ENCODE measurements at places on chromosomes 16 and 17. TPM values are rescaled to one million over a fixed set of nuclear protein-coding genes. Genes with fewer than 3 reads are reported as not detected.
A peak's percentile ranks its signal among the peaks of the same experiment; 100 is the strongest.

KRT28 gene
- total RNA-seq, result not detected

SGSM2 gene
- 54.9 TPM for total RNA-seq

NGFR gene
- total RNA-seq, result 0.66 TPM

IRF8 gene
- 10.5 TPM for total RNA-seq

CES5A gene
- total RNA-seq, result not detected

TM4SF5 gene
- total RNA-seq, result 0.56 TPM

CPNE7 gene
- total RNA-seq, result 31.3 TPM

- no peak for DNase-seq
Measured at GRCh38 chr16:80807906-80808305, 3.5 kb upstream of the CDYL2 start.

- DNase-seq, result no peak
Measured at GRCh38 chr16:54430491-54431030, 144.0 kb upstream of the IRX3 start.

- DNase-seq, result no peak
Measured at GRCh38 chr17:32515677-32516383, 29.0 kb downstream of the CDK5R1 start.

- no peak for DNase-seq
Measured at GRCh38 chr16:72809446-72809845, 238.5 kb downstream of the ZFHX3 start.

DNA sequence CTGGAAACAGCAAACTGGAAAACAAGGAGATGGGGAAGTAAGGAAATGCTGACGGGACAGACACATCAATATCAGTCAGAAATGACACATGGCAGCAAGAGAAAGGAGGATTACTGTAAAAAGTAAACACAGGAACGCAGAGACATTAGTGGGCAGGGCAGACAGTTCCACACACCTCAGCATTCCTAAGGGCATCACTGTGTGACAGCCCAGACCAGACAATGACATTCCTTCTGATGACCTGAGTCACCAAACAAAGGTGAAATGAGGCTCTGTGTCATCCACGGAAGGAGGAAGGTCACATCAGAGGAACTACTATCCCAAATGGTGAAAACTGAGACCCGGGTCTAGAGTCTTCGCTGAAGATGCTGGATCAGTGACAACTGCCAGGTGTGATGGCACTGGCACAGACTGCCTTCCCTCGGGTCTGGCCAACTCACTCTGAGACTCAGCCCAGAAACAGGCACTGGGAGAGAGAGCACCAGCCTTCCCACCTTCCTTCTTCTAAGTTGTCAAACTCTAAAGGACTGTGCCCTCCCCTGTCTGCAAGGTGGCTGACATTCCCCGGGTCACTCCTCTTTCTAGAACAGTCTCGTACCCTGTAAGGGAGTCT, 36.7 kb downstream of the TK2 start:
- DNase-seq, result no peak

DNA sequence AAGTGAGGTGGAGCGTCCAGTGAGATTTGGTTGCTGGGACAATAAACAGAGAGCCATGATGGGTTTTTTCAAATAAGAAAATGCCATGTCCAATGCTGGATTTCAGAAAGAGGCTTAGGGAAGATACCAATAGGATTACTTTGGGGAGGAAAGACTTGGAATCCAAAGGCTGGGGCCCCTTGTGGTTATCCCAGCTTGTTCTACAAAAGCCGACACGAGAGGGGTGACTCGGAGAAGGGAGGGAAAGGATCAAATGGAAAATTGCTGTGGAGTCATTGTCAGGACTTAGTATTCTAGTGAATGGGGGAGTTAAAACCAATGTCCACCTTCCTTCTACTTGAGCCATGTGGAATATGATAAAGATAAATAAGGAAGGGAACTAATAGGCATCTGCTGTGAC, 305.5 kb downstream of the SOX9 start:
- DNase-seq, result no peak

DNA sequence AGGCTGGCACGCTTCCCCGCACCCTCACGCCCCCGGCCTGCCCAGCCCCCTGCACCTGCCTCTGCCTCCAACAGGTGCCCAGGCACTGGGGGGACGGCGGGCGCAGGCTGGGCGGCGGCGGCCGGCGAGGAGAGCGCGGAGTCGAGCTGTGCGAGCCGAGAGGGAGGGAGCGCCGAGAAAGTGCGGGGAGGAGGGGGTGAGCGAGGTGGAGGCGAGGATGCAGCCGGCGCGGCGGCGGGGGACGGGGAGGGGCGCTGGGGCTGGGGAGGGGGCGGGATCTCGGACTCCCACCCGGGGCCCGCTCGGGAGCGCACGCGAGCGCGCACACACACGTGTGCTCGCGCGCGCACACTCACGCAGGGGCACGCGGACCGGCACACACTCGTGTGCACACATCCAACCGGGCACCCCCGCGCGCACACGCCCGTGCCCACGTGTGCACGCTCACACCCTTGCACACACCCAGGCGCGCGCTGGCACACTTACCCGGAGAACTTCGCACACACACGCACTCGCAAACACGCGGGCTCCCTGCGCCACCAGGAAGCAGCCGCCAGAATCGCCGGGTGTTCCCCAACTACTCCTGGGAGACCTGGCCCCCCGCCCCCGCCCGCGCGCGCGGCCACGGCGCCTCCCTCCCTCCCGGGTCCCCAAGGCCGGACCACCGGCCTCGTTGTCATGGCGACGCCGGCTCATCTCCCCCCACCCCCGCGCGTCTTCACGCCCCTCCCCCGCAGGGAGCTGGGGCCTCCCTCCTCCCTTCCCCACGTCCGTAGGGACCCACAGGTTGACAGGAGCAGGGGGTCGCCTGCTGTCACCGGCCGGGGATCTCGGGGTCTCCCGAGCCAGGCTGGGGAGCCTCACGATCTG, at the start of gene DOC2A:
DOC2A (minus strand) TSS at position 184 of the 870 bp plus-strand sequence. CDS start 805 bp downstream, outside the sequence.
- DNase-seq, result peak; percentile 49

GRCh38 chr17:50257676-50258224, 16.5 kb upstream of the TMEM92 start:
- DNase-seq, result no peak

GRCh38 chr16:104355-104754, 26.3 kb downstream of the MPG start:
- no peak for DNase-seq

GRCh38 chr16:12287796-12288536, 311.4 kb downstream of the SNX29 start:
- no peak for DNase-seq

DNA sequence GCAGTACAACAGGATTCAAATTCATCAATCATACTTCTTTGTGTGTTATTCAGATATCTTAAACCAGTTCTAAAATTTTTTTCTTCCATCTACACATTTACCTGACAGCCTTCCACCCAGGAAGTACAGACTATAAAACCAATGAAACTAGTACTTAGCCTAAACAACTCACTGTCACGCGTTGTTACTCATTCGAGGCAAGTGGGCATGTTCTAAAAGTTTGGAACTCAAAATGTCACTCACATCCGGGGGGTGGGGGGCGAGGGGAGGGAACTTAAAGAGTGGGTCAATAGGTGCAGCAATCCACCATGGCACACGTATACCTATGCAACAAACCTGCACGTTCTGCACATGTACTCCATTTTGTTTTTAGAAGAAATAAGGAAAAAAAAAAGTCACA, 90.4 kb upstream of the PLEKHM1 start:
- no peak for DNase-seq

GRCh38 chr16:87457709-87458423, 35.0 kb downstream of the ZCCHC14 start:
- DNase-seq, result peak; percentile 74

DNA sequence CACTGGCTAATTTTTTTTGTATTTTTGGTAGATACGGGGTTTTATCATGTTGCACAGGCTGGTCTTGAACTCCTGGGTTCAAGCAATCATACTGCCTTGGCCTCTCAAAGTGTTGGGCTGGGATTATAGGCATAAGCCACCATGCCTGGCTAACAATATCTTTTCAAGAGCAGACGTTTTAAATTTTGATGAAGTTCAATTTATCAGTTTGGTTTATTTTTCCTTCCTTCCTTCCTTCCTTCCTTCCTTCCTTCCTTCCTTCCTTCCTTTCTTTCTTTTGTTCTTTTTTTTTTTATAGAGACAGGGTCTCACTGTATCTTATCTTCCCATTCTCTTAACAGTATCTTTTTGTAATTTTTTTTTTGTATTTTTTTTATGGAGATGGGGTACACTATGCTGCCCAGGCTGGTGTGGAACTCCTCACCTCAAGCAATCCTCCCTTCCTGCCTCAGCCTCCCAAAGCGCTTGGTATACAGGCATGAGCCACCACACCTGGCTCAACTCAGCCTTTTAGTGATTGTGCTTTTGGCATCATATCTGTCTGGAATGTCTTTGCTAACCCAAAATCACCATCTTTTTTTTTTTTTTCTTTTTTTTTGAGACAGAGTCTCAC, 13.6 kb upstream of the GIP start:
- no peak for DNase-seq

- no peak for DNase-seq
Measured at GRCh38 chr16:67571981-67572431, 9.7 kb downstream of the CTCF start.

DNA sequence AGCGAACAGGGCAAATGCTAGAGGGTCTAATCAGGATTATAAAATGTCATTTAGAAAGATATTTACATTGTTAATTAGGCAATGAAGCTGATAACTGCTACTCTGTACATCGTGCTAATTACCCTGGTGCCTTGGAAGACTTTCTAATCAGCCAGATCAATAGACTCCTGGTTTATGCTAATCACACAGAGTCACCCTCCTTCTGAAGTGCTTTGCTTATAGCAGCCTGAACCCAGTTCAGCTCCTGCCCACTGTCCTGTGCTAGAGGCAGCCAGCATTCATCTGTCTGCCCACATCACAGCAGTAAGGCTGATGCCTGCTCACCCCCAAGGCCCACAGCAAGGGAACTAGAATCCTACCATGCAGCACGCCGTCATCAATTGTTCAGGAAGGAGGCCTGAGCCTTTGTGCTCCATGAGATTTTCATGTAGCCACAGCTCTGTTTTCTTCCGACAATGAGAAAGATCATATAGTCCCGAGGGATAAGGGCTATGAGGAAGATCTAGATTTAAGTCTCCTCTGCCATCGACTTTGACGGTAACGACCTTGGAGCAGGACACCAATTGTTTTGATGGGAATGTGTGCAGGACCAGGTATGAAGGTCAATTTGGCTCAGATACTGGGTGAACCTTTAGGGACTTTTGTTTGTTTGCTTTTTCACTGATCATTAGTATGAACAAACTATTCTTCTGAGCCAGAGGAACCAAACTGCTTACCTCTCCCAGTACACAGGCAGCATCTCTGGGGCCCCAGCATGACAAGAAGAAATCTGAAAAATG, 12.5 kb upstream of the LYRM9 start:
- no peak for DNase-seq

DNA sequence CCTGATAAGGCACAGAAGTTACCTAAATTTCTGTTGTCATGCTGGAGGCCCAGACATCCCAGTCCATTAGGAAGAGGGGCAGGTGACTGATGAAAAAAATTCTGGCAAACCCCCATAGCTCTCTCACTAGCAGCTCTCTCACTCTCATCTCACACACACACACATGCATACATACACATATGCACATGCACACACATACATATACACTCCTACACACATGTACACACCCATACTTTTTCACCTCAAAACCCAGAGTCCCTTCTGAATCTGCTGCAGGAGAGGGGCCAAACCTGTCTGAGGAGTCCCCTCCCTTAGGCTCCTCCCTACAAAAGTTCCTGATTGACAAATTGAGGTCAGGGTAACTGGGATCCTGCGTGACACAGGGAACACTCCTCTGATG, 22.6 kb upstream of the SDR42E2 start:
- no peak for DNase-seq

DNA sequence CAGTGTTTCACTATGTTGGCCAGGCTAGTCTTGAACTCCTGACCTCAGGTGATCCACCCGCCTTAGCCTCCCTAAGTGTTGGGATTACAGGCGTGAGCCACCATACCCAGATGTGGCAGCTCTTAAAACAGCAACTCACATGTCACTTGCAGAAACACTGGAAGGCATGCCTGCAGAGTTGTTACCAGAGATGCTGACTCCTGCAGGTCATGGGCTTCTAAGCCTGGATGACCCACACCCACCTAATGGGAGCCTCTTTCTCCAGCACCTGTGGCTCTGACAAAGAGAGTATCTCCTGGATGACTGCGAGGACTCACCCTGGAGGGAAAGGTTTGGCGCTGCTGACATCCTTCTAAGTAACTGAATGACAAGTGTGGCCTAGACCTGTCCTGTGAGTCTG, 11.2 kb upstream of the RFWD3 start:
- DNase-seq, result no peak

GRCh38 chr16:55710466-55710865, 54.7 kb downstream of the SLC6A2 start:
- DNase-seq, result peak; percentile 11

DNA sequence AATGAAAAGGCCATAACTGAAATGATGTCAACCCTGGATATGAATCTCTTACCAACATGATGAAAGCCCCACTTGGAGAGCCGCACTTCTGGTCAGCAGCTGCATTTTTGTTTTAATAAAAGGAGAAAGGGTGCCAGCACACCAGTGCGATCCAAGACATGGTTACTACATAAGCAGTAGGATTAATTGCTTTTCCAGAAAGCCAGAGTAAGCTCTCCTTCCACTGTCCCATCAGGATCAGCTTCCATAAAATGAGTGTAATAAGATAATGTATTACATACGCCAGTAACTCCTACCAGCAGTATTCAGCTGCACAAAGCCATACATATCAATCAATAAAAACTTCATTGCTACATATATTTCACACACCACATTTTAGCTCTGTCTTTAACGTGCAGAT, 26.3 kb upstream of the NACA2 start:
- DNase-seq, result no peak

DNA sequence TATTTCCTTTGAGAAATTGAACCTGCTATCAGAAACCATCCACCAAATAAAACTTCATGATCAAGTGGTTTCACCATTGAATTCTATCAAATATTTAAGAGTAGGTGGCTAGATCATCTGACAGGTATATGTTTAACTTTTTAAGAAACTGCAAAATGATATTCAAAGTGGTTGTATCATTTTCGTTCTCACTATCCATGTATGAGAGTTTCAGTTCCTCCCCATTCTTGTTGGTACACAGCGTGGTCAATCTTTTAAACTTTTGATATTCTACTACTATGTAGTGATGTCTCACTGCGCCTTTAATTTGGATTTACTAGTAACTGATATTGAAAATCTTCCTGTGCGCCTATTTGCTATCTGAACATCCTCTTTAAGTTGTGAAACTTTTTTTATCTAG, 163.7 kb downstream of the CYB561 start:
- DNase-seq, result no peak

- DNase-seq, result no peak
Measured at GRCh38 chr16:71675380-71675779, 49.1 kb downstream of the PHLPP2 start.

DNA sequence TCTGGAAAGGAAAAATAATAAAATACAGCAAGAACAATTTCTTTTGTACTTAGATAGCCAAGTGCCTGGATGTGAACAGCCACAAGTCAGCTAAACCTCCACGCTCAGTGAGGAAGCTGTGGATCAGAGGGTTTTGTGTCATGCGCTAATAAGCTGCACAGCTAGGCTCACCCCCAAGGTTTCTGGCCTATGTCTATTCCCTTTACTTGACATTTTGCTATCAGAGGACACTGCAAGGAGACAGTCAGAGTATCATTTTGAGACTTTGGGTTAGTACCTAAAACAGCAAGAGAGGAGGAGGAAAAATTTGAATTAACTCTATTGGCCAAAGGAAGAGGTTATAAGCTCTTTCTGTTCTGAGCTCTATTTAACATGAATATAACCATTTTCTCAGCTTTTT, 139.3 kb downstream of the KCNJ2 start:
- no peak for DNase-seq

Data from Calu3 (cell line).